D721Med (cell line): ENCODE measurements at places on chromosomes 3 and 15.

GRCh38 chr3:15630646-15631350, 29.3 kb downstream of the BTD start:
- DNase-seq = no peak

GRCh38 chr3:30258426-30259392, 347.7 kb upstream of the TGFBR2 start:
- no peak for DNase-seq

- peak; percentile 46 for DNase-seq
These were observed 60.3 kb downstream of the HEG1 start for GRCh38 chr3:124995460-124995994.

DNA sequence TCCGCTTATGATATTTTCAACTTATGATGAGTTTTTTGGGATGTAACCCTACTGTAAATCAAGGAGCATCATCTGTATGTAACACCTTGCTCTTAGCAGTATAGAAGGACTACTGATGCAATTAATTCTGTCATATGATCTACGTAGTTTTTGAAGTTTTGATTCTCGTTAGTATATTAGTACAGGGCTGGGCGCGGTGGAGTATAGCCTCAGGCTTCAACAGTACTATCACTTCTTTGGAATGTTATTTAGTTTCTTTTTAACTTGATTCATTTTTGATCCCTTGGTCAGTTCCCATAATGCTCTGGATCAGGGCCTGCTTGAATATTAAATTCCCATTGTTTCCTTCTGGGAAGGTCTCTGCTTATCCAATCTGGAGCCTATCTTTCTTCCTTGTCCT, 23.9 kb upstream of the AP4E1 start:
- no peak for DNase-seq

DNA sequence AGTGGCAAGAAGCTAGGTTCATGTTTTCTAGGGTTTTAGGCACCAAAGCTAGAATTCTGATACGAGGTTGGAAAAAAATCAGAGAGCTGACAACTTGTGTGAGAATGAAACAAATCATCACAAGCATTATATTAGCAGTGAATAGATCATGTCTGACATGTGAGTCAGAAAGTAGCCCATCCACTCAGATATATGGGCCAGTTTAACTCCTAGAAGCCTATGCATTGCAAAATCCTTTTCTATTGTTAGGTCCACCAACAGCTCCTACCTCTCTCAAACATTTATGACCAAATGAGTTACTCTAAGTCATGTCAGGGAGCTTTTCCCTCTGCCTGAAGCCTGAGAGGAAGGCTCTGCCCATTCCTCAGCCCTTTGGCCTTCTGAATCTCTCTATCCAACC, 44.0 kb downstream of the KBTBD12 start:
- DNase-seq = no peak

DNA sequence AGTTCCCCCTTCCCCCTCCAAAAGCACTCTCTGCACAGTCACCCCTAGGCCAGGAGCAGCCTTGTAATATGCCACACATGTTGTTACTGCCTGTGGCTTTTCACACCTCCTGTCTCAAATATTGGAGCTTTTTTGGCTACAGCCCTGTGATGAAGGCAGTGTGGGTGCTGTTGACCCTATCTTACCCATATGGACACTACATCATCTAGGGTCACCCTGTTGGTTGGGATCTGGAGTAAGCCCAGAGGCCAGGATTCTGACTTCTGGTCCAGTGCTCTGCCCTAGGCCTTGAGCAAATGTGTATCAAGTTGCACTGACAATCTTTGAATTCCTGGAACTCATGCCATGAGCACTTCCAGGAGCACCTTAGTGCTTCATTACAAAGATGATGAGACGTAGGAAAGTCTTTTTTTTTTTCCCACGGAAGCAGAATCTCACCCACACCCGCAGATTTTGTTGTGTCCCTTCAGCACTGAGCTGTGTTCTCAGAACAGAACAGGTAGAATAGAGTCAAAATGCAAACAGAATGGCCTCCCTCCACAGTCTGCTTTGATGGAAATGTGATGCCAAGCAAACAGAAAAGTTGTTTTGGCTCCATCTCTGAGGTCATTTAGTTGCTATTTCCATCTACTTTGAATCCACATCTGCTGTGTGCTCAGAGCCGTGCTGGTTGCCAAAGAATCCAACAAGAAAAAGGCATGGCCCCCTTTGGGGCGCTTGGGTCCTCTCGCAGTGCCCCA, 49.6 kb downstream of the SMAD3 start:
- DNase-seq = no peak

- DNase-seq = no peak
These were observed 77.0 kb upstream of the HEG1 start for GRCh38 chr3:125132815-125133214.

DNA sequence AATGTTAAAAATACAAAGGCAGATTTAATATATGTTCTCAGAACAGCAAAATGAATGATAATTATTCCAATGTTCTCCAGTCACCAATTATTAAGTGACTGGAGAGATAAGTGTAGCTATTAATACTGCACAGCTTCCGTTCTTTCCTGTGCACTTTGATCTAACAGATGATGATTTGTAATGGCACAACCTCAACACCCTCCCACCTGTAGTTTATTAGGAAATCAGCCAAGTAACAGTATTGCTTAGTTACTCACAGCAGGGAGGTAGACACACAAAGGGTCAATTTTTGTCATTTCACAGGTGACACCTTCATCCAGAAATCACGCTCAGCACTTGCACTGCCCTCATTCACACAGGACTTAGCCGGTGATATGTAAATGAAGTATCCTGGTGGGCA, 688.1 kb downstream of the EPHA3 start:
- no peak for DNase-seq

DNA sequence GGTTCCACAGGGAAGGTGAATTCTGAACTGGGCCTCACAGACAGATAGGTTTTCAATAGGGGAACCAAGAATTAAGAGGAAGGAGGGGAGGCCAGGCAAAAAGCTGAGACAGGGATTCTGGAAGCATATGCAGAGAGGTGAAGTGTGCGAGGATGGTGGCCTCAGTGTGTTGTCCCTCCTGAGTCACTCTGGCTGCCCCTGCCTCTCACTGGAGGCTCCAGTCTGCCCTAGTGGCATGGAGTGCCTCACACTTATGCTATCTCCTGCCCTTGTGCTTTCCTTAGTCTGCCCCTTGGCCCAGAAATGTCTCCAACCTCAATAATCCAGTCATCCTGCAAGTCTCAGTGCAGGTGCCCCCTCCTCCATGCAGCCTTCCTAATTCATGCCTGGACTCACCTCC, 32.2 kb upstream of the RBP1 start:
- DNase-seq = no peak
